Glutamatergic neuron (in vitro differentiated cells): ENCODE measurements at places on chromosomes 7 and 10. TPM values are rescaled to one million over a fixed set of nuclear protein-coding genes. Genes with fewer than 3 reads are reported as not detected.

GRCh38 chr10:122102869-122103525 lies 114.0 kb downstream of the TACC2 start:
- no peak overlapping the region for H3K4me3 ChIP-seq
- no peaks in the 10 kb centered on the region for H3K36me3 ChIP-seq
- DNase-seq, result no peak
- H3K27ac ChIP-seq, result no peak overlapping the region

DNA sequence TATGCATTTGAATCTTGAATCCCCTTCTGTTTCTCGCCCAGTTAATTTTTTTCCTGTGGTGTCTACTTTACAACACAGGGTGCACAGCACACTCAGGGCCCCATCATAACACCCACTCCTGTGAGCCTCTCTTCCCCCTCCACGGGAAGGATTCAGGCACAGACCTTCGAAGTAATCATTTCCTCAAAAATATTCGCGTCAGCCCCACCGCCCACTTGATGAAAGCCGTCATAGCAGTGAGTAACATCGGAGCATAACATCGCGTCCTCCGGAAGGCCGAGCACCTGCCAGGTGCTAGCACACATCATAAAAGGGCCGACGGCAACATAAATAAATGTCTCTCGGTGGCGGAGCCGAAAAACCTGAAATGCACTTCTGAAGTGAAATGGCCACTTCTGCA lies 201.7 kb upstream of the ADARB2 start:
- H3K4me3 ChIP-seq, result no peak overlapping the region
- no peak overlapping the region for H3K27ac ChIP-seq
- H3K27me3 ChIP-seq, result no peaks in the 10 kb centered on the region
- peaks cover 6% of the 10 kb centered on the region for H3K36me3 ChIP-seq
- H3K4me1 ChIP-seq, result peaks cover 15% of the 10 kb centered on the region

- peaks cover 2% of the 10 kb centered on the region for H3K27me3 ChIP-seq
- H3K36me3 ChIP-seq, result no peaks in the 10 kb centered on the region
- no peak overlapping the region for H3K27ac ChIP-seq
- peaks cover 23% of the 10 kb centered on the region for H3K4me1 ChIP-seq
- no peak overlapping the region for H3K4me3 ChIP-seq
- DNase-seq, result no peak
These were observed 364.0 kb downstream of the REEP3 start for GRCh38 chr10:63885156-63885555.

DNA sequence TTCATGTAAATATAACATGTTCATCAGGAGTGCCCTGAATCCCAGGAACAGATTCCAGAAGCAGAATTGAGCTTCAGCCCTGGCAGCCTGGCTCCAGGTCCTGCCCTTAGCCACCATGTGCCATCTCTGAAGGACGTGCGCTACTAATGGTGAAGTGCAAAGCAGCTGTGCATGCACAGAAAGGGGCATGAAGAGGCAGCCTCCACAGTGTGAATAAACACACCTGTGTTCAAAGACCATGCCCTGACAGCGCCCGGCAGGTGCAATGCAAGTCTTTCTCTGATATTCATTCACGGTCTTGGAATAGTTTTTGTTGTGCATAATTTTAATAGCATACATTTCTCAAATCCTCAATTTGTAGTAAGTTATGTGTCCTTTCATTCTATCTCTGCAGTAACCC lies 250.4 kb upstream of the TCERG1L start:
- no peak overlapping the region for H3K4me3 ChIP-seq
- H3K36me3 ChIP-seq, result peaks cover 10% of the 10 kb centered on the region
- no peak for DNase-seq
- no peaks in the 10 kb centered on the region for H3K4me1 ChIP-seq
- H3K27ac ChIP-seq, result no peak overlapping the region
- H3K27me3 ChIP-seq, result no peaks in the 10 kb centered on the region

DNA sequence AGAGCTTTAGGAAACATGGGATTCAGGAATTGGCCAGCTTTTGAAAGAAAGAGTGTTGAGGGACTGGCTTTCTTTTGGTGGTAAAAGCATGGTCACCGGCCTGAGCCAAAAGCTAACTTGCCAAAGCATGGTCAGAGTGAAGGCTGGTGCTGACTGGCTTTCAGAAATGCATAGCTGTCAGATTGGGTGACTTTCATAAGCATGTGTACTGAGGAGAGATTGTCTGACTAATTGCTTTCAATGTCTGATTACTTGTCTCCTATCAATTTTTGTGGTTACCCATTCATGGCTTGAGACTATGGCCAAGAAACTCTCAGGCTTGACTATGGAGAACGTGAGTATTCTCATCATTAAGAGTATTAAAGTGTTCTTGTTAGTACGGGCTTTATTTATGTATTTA lies 28.2 kb downstream of the ZNF25 start:
- peaks cover 2% of the 10 kb centered on the region for H3K27me3 ChIP-seq
- no peak for DNase-seq
- H3K27ac ChIP-seq, result no peak overlapping the region
- H3K36me3 ChIP-seq, result peaks cover 15% of the 10 kb centered on the region
- H3K4me1 ChIP-seq, result no peaks in the 10 kb centered on the region

GRCh38 chr10:114915294-114915693 lies 22.7 kb upstream of the TRUB1 start:
- DNase-seq, result no peak
- peak overlapping the region; percentile 67 for H3K4me3 ChIP-seq
- no peaks in the 10 kb centered on the region for H3K36me3 ChIP-seq
- no peaks in the 10 kb centered on the region for H3K27me3 ChIP-seq

DNA sequence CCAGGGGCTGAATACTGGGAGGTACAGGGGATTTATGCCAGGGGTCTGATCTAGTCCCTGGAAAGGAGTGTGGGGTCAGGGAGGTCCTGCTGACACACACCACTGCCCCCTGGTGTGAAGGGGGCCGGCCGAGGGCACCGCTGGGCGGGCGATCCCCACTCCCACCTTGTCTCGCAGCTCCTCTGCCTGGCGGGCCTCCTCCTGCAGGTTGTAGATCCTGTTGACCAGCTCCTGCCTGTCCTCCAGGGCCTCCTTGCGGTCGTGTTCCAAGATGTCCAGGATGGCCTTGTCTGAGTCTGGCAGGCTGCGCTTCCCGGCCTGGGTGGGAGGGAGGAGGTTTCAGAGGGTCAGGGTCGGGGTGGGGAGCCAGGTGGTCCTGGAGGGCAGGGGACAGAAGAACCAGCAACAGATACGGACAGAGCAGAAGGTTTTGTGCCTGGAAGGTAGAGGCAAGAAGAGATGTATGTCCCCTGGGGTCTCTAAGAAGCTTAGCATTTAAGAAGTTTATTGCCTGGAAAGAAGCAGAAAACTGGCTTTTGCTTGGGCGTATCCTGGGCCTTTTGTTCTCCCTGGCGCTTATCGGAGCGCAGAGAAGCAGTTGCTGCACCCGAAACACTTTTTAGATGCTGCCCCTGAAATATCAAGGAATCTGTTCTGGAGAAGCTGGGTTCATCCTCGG lies 94.5 kb upstream of the GNA12 start:
- H3K4me1 ChIP-seq, result peaks cover 7% of the 10 kb centered on the region
- DNase-seq, result no peak
- H3K4me3 ChIP-seq, result no peak overlapping the region
- no peak overlapping the region for H3K27ac ChIP-seq

- peaks cover 3% of the 10 kb centered on the region for H3K27me3 ChIP-seq
- no peak overlapping the region for H3K27ac ChIP-seq
- H3K4me1 ChIP-seq, result no peaks in the 10 kb centered on the region
- no peak overlapping the region for H3K4me3 ChIP-seq
- H3K36me3 ChIP-seq, result no peaks in the 10 kb centered on the region
- DNase-seq, result no peak
These were observed 76.0 kb upstream of the DNAAF5 start for GRCh38 chr7:650339-651031.

GRCh38 chr10:20856484-20856883 lies 40.6 kb downstream of the NEBL start:
- DNase-seq, result no peak
- no peaks in the 10 kb centered on the region for H3K27me3 ChIP-seq
- H3K4me3 ChIP-seq, result no peak overlapping the region
- H3K27ac ChIP-seq, result no peak overlapping the region
- peaks cover 4% of the 10 kb centered on the region for H3K4me1 ChIP-seq

DNA sequence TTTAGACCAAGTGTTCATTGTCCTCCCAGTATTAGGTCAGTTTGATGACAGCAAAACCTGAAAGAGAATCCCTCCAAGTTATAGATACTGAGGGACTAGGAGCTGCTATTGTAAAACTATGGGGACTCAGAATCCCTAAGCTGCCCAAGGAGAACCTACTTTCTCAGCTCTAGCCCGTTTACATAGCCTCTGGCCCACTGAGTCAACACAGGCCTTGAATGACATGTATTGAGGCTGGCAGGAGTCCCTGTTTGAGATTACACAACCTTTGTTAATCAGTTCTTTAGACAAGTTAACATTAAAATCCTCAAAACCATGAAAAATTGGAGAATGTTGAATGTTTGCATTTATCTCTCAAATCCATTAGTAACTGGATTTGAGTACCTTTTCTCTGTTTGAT lies 1079.0 kb downstream of the KCNMA1 start:
- H3K27me3 ChIP-seq, result no peaks in the 10 kb centered on the region
- H3K4me1 ChIP-seq, result no peaks in the 10 kb centered on the region
- no peaks in the 10 kb centered on the region for H3K36me3 ChIP-seq
- DNase-seq, result no peak

DNA sequence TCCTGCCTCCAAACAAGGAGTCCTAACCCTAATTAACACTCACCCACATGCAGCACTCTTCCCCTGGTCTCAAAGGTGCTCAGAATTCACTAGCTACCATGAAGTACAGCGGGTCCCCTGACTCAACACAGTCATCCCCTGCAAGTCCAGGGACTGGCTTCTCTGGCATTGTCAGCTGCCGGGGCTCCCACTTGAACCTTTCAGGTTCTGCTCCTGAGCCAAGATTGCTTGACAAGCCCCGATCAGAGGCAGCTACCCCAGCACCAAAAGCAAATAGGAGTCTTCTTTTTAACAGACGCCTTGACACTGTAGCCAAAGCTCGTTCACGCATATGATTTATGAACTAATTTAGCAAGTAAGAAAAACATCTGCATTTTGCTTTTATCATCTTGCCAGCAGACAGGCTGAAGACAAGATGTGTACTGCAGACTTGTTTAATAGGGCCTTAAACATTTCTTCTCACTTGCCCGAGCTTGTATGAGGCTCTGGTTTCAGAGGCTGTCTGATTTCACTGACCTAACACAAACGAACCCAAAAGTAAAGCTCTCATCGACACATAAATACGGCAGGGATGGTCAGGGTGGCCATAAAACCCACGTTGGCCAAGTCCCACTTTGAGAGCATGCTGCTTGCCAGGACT lies 67.6 kb upstream of the ADAM12 start:
- DNase-seq, result no peak
- no peaks in the 10 kb centered on the region for H3K4me1 ChIP-seq
- H3K4me3 ChIP-seq, result no peak overlapping the region
- peaks cover 1% of the 10 kb centered on the region for H3K27me3 ChIP-seq
- no peaks in the 10 kb centered on the region for H3K36me3 ChIP-seq

DNA sequence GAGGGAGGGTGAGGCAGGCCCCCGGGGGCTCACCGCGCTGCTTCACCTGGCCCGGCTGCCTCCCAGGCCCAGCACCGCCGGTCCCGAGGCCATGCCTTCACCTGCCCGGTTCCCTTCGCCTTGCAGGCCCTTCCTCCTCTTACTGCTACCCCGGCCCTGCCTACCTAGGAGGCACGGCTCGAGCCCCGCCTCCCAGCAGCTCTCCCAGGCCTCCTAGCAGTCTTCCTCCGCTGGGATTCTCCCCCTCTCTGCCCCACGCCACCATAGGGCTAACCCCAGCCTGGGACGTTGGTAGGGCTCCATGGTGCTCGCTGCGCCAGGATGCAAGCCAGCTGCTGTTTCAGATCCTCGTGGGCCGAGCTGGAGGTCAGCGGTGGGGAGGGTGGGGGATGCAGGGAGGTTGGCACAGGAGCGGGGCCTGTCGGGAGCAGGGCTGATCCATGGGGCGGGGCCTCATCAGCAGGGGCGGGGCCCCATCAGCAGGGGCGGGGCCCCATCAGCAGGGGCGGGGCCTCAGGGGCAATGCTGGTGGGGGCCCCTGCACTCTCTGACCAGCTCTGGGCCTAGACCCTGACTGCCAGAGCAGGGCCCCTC lies 63.3 kb downstream of the RASGEF1A start:
- H3K4me1 ChIP-seq, result no peaks in the 10 kb centered on the region
- no peak overlapping the region for H3K27ac ChIP-seq
- H3K4me3 ChIP-seq, result no peak overlapping the region
- H3K36me3 ChIP-seq, result no peaks in the 10 kb centered on the region

GRCh38 chr7:15783987-15784693 lies 97.7 kb upstream of the MEOX2 start:
- H3K4me1 ChIP-seq, result peaks cover 30% of the 10 kb centered on the region
- peak overlapping the region; percentile 32 for H3K4me3 ChIP-seq
- H3K27me3 ChIP-seq, result peaks cover 2% of the 10 kb centered on the region
- peak overlapping the region; percentile 80 for H3K27ac ChIP-seq

- H3K27ac ChIP-seq, result no peak overlapping the region
- no peak overlapping the region for H3K4me3 ChIP-seq
These were observed 339.0 kb downstream of the RNLS start for GRCh38 chr10:88243836-88244730.

DNA sequence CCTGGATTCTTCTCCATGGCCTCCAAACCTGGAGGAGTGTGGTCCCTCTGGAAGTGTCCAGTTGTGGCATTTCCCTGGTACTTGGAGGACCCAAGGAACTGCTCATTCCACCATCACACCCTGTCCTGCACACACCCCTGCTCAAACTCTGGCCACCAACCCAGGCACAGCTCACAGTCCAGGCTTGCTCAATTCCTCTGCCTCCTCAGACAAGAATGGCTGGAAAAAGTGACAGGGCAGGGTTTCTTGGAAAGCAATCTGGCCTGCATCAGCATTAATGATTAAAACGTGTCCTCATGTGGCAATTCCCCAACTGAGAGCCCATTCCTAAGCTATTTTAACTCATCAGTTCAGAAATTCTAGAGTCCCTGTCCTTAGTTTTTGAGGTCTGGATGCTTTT lies 17.2 kb upstream of the TPST1 start:
- no peaks in the 10 kb centered on the region for H3K27me3 ChIP-seq
- no peaks in the 10 kb centered on the region for H3K36me3 ChIP-seq
- DNase-seq, result no peak
- no peak overlapping the region for H3K4me3 ChIP-seq
- no peak overlapping the region for H3K27ac ChIP-seq

The ADIRF gene
- not detected for total RNA-seq

The KAZALD1 gene
- 0.59 TPM for total RNA-seq

The NRAP gene
- total RNA-seq, result not detected

The FZD1 gene
- total RNA-seq, result 4.9 TPM

The ACBD7 gene
- total RNA-seq, result 1.5 TPM

The SERPINE1 gene
- total RNA-seq, result not detected

The JCAD gene
- total RNA-seq, result 0.32 TPM
